ENCODE measurements at places on chromosomes 6 and 20.

- no peak for DNase-seq
Measured at GRCh38 chr6:124078169-124078568, 274.5 kb downstream of the NKAIN2 start.

DNA sequence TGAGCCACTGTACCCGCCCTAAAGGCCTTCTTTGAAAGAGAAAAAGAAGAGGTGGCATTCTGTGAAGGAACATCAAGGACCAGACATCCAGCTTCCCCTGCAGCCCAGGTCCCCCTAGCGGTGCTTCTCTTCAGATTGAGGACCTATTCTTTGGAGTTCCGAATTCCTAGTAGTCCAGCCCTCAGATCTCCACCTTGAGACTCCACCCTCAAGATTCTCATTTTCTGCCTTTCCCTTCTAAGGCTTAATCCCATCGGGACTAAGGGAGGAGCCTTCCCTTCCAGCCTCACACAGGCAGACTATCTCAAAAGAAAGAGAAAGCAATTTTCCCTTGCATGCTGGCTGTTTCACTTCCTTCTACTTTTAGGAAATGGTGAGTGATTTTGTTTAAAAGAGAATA lies 32.5 kb downstream of the MUC22 start:
- DNase-seq = no peak

DNA sequence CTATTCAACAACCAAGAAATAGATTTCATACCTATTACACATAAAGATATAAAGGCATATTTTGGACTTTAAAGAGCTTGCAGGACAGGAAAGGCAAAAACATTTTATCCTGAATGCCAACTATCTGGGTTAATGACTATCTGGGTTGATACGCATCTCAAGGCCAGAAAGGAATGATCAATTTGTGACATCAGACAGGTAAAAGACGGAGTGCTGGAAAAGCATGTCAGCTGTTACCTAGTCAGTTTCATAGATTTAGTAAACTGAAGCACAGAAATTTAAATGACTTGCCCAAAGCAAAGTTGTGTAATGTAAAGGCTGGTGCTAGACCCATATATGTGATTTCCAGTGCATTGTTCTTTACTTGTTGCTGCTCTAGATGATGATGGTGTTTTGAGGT lies 36.8 kb downstream of the HDAC2 start:
- DNase-seq = no peak

DNA sequence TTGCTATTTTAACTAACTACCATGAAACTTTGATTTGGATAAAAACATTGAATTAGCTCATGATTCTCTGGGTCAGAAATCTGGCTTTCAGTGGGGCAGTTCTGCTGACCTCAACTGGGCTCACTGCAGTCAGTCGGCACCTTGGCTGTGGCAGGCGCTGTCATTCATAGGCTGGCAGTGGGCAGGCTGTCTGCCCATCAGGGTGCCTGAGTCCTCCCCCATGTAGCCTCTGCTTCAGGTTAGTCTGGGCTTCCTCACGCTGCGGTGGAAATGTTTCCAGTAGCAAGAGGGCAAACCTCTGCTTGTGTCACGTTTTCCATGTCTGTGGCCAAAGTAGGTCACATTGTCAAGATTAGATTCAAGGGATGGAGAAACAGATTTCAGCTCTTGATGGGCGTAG lies 251.0 kb upstream of the TCF21 start:
- DNase-seq = no peak
